ENCODE measurements at places on chromosomes 2 and 18. TPM values are rescaled to one million over a fixed set of nuclear protein-coding genes. Genes with fewer than 3 reads are reported as not detected.

GRCh38 chr18:74679006-74679678 is 81.5 kb downstream of the ZNF407 start:
- DNase-seq: no peak

- no peak for DNase-seq
These were observed 44.6 kb downstream of the TOGARAM2 start for GRCh38 chr2:29025711-29026110.

DNA sequence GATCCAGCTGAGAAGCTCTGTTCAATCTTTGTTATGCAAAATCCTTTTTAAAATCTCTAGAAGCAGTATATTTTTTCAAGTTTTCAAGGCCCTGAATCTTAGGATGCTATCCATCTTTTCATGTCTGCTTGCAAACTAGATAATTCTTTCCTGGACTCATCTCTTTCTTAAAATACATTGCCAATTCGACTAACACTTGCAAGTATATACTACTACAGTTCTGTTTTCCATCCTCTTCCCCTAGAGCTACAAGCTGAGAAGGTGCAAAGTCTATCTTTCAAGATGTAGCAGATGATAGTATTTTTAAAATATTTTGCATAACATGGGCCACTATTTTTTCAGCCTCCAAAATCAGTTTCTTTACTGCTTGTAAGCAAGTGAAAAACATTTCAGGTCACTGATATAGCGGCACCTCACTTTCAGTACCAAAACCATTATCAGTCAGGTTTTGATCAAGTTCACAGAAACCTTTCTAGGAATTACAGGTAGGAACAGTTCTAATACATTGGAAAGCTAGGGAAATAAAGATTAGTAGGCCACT is 196.4 kb upstream of the CDH20 start:
- no peak for DNase-seq

GRCh38 chr2:234980451-234981187 is 28.8 kb downstream of the SH3BP4 start:
- DNase-seq: no peak

DNA sequence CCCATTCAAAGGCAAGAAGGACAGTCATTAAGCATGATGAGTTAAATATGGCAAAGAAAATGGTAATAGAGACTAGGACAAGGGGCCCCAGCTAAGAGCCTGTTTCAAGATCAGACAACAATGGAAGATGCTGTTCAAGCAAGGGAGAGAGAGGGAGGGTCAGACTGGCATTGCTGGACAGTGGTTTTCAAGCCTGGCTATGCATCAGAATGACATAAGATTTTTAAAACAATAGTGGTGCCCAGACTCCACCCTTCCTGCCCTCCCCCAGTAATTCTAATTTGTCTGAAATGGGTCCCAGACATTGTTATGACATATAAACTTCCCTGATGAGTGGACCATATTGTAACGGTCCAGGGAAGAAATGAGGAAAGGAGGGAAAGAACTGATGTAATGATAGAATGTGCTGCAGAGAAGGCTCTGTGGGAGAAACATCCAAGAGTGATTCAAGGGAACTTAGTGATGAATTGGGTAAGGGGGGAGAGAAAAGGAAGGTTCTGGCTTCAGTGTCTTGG is 112.9 kb upstream of the TRIB2 start:
- DNase-seq: no peak

GRCh38 chr2:219404954-219405353 is 13.2 kb upstream of the DES start:
- no peak for DNase-seq

Gene COLEC11
- not detected for total RNA-seq
